ENCODE measurements at places on chromosomes 3 and 15. TPM values are rescaled to one million over a fixed set of nuclear protein-coding genes. Genes with fewer than 3 reads are reported as not detected.
A peak's percentile ranks its signal among the peaks of the same experiment; 100 is the strongest.

- H3K36me3 ChIP-seq = no peaks in the 10 kb centered on the region
- H3K27me3 ChIP-seq = no peaks in the 10 kb centered on the region
- H3K4me3 ChIP-seq = no peak overlapping the region
- H3K27ac ChIP-seq = no peak overlapping the region
- DNase-seq = no peak
Measured at GRCh38 chr3:31277582-31277981, 255.1 kb upstream of the STT3B start.

GRCh38 chr3:53218131-53218530 lies 37.7 kb downstream of the TKT start:
- H3K36me3 ChIP-seq = no peaks in the 10 kb centered on the region
- H3K4me1 ChIP-seq = peaks cover 3% of the 10 kb centered on the region
- H3K27me3 ChIP-seq = no peaks in the 10 kb centered on the region
- no peak overlapping the region for H3K27ac ChIP-seq
- H3K4me3 ChIP-seq = no peak overlapping the region

- no peaks in the 10 kb centered on the region for H3K4me1 ChIP-seq
- no peak overlapping the region for H3K4me3 ChIP-seq
Measured at GRCh38 chr3:129529436-129530210, 1.2 kb downstream of the RHO start.

- H3K4me1 ChIP-seq = no peaks in the 10 kb centered on the region
- no peak for DNase-seq
- H3K27ac ChIP-seq = no peak overlapping the region
- H3K4me3 ChIP-seq = no peak overlapping the region
Measured at GRCh38 chr15:22810033-22810852, 23.8 kb downstream of the NIPA1 start.

DNA sequence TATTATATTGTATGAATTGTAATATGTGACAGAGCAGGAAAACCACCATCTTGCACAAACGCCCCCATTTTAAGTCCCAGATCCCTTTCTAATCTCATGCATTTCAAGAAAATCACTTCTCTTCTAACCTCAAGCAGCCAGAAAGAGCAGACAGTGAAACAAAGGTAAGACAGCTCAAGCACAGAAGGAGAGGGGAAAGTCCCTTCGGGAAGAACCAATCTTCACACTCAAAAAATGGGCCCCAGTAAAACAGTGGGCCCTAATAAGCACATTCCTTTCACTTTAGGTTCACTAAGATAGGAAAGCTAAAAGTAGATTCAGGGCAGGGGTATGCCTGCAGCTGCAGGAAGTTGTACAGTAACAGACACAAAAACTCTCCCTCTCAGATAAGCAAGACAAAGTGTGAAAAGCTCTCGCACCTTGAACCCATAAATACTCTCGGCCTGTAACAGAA lies 1268.7 kb downstream of the SI start:
- no peaks in the 10 kb centered on the region for H3K4me1 ChIP-seq
- H3K27ac ChIP-seq = no peak overlapping the region
- H3K27me3 ChIP-seq = no peaks in the 10 kb centered on the region
- H3K36me3 ChIP-seq = no peaks in the 10 kb centered on the region
- DNase-seq = no peak
- H3K4me3 ChIP-seq = no peak overlapping the region

GRCh38 chr3:10017636-10018292 lies 8.5 kb upstream of the FANCD2 start:
- no peaks in the 10 kb centered on the region for H3K36me3 ChIP-seq
- peaks cover 12% of the 10 kb centered on the region for H3K4me1 ChIP-seq
- no peak overlapping the region for H3K27ac ChIP-seq
- no peak for DNase-seq

GRCh38 chr3:4981665-4982494 lies 2.6 kb downstream of the BHLHE40 start:
- peaks cover 36% of the 10 kb centered on the region for H3K4me1 ChIP-seq
- H3K36me3 ChIP-seq = peaks cover 4% of the 10 kb centered on the region
- no peak overlapping the region for H3K27ac ChIP-seq
- no peak for DNase-seq
- H3K4me3 ChIP-seq = no peak overlapping the region

DNA sequence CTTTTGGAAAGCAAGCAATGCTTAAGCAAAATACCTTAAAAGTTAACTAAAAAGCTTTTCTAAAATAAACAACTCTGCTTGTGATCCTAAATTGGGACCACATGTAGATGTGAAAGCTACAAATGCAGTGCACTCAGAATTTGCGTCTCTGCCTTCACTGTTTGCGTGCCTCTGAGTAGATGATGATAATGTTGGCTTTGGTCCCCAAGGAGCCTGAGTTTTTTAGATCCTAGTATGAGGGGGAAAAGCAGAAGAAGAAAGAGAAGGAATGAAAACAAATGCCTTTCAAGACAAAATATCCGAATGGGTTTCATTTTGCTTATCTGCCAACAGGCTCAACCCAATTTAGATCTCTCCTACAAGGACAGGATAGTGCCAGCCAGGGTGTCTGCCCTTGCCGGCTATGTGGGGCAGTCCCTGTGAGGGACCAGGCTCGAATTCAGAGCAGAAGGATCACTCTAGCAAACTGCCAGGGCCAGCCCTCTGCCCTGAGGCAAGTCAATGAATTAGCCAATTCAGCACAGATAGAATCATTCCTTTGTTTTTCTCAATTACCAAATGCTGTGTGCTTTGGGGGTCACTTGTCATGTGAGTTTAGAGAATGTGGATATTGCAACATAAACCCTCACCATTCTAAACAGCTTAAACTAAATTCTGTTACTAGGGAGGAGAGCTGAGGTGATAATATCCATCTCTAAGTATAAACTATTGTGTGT lies 28.5 kb downstream of the SCG5 start:
- H3K4me3 ChIP-seq = no peak overlapping the region
- no peaks in the 10 kb centered on the region for H3K4me1 ChIP-seq
- DNase-seq = no peak
- no peaks in the 10 kb centered on the region for H3K27me3 ChIP-seq
- H3K27ac ChIP-seq = no peak overlapping the region
- no peaks in the 10 kb centered on the region for H3K36me3 ChIP-seq

DNA sequence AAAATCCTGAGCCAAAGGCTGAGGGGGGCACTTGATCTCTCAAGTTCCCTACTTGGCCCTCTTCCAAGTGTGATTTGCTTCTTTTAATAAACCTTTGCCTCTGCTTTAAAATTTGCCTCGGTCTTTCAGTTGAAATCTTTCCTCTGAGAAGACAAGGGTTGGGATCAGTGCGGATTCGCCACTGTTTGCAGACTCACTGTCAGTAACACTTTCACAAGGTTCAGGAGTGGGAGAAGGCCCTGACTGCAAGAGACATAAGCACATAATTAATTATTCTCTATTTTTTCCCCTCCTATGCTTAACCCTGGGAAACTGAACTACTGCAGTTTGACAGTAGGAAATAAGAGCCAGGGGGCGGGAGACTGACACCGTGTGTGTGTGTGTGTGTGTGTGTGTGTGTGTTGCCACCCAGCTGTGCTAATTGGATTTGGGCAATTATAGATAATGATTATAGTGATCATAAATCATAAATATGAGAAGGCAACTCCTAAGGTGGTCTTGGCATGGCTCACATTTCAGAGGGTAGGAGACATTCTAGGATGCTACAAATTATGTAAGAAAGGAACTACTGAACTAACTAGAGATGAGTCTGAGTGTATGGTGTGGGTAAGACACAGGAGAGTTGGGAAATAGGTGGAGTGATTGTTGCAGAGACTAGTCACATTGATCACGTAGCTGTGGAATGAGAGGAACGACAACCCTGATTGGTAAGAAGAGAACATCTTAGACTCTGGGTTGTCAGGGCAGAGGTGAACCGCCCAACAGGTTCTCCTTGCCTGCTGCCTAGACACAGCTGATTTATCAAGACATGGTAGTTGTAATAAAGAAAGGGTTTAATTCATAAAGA lies 5.5 kb upstream of the ZNF662 start:
- H3K36me3 ChIP-seq = no peaks in the 10 kb centered on the region
- DNase-seq = peak; percentile 1
- no peak overlapping the region for H3K27ac ChIP-seq
- peaks cover 6% of the 10 kb centered on the region for H3K27me3 ChIP-seq

DNA sequence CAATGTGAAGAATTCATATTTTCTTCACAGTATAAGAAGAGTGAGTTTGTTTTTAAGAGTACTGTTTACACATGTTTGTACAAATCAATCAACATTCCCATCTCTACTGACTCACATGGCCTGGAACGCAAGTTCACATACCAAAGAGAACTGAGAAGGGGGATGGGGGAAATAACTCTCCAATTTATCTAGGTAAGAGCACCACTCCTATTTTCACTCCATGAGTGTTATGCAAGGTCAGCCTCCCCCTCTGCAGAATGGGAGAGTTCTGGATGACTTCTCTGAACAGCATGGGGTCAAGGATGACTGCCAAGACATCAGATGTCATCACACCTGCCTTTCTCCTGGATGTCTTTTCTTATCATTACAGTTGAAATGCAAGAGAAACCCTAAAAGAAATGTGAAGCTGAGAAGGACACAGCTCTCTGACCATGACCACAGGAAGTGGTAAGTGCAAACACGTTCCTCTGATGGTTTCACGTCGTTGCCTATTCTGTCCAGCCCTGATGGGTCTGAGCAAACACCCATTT lies 95.2 kb downstream of the SEMA6D start:
- H3K36me3 ChIP-seq = no peaks in the 10 kb centered on the region
- no peak overlapping the region for H3K4me3 ChIP-seq
- H3K27me3 ChIP-seq = no peaks in the 10 kb centered on the region
- H3K27ac ChIP-seq = no peak overlapping the region

DNA sequence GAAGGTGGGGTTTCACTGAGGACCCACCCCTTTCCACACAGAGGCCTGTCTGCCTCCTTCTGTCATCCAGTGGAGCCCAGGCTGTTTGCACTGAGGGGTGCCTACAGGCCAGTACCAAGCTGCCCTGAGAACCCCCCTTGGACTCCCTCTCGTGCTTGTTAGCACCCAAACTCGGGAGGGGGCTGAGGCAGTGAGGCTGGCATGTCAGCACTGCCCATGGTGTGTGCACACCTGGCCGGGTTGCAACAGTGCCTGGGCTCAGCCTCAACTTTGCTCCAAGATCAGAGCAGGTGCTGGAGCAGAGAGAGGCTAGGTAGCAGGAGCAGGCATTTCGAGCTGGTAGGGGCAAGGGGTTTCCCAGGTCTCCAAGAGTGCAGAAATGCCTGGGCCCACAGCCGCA lies 90.0 kb downstream of the PIK3R4 start:
- DNase-seq = no peak
- no peak overlapping the region for H3K4me3 ChIP-seq
- H3K27ac ChIP-seq = no peak overlapping the region
- no peaks in the 10 kb centered on the region for H3K4me1 ChIP-seq
- H3K36me3 ChIP-seq = no peaks in the 10 kb centered on the region

DNA sequence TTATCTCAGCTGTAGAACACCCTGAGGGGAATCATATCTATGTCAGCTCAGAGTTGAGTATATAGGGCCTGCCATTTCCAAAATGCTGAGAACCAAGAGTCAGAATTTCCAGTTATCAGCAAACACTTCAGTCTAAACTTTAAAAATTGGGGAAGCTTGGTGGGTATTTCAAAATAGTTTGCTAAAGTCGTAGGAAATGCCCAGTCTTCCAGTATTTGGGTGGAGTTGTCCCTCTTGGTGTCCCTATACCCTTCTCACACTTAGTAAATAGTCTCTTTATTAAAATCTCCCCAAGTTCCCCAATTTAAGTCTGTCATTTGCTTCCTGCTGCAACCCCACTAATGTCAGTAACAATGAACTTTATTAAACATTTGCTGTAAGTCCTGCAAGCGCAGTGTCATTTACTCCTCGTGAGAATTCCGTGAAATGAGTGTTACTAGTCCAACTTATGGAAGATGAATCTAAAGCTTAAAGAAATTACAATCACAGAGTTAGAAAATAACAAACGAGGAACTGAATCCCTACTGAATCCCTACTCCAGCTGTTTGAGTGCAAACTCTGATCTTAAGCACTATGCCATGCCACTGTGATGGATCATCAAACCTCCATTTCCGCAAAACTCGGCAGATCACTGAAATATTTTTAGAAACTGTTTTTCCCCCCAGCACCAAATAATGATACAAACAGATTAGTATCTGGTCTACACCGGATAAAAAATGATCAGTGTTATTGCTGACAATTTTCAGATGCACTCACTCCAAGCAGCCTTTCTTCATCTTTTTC lies 341.7 kb upstream of the PROK2 start:
- H3K36me3 ChIP-seq = no peaks in the 10 kb centered on the region
- H3K27ac ChIP-seq = no peak overlapping the region
- no peaks in the 10 kb centered on the region for H3K4me1 ChIP-seq
- no peak for DNase-seq
- H3K4me3 ChIP-seq = no peak overlapping the region

GRCh38 chr15:36079021-36079420 lies 500.4 kb upstream of the CDIN1 start:
- no peaks in the 10 kb centered on the region for H3K36me3 ChIP-seq
- no peak overlapping the region for H3K4me3 ChIP-seq
- H3K27me3 ChIP-seq = no peaks in the 10 kb centered on the region
- DNase-seq = no peak

GRCh38 chr15:65926899-65927298 lies 57.6 kb downstream of the RAB11A start:
- no peaks in the 10 kb centered on the region for H3K36me3 ChIP-seq
- no peaks in the 10 kb centered on the region for H3K27me3 ChIP-seq
- no peaks in the 10 kb centered on the region for H3K4me1 ChIP-seq

- H3K27ac ChIP-seq = no peak overlapping the region
- no peaks in the 10 kb centered on the region for H3K4me1 ChIP-seq
- no peaks in the 10 kb centered on the region for H3K27me3 ChIP-seq
- H3K36me3 ChIP-seq = no peaks in the 10 kb centered on the region
Measured at GRCh38 chr3:30273304-30274072, 332.9 kb upstream of the TGFBR2 start.

GRCh38 chr15:100939791-100940190 lies 20.6 kb downstream of the LRRK1 start:
- H3K36me3 ChIP-seq = no peaks in the 10 kb centered on the region
- no peaks in the 10 kb centered on the region for H3K27me3 ChIP-seq
- DNase-seq = no peak
- no peak overlapping the region for H3K4me3 ChIP-seq
- H3K27ac ChIP-seq = no peak overlapping the region

DNA sequence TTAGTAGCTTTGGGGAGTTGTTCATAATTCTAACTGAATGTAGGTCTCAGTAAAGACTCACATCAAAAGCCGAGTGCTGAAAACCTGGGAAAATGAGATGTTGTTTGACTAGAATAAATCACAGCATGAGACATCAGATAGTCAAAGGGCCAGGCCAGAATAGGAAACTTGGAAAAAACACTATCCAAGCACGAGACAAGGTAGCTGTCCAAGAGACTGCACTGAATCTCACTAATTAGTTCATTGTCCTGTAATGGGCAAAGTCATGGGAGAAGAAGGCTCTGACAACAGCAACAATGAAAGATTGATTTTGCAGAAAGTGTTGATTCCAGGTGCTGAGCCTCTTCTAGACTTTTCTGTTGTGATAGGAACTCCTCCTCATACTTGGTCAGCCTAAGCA lies 314.2 kb downstream of the ROBO1 start:
- no peaks in the 10 kb centered on the region for H3K36me3 ChIP-seq
- H3K27ac ChIP-seq = no peak overlapping the region
- H3K4me3 ChIP-seq = no peak overlapping the region
- H3K27me3 ChIP-seq = no peaks in the 10 kb centered on the region
- no peak for DNase-seq

GRCh38 chr15:88144921-88145653 lies 111.5 kb downstream of the NTRK3 start:
- H3K4me3 ChIP-seq = no peak overlapping the region
- H3K27me3 ChIP-seq = no peaks in the 10 kb centered on the region
- H3K27ac ChIP-seq = no peak overlapping the region
- no peak for DNase-seq

Gene NR2F2
- 138 TPM for total RNA-seq

Gene TRANK1
- 6.3 TPM for total RNA-seq

Gene PCLAF
- total RNA-seq = 138 TPM

Gene LRRC49
- total RNA-seq = 10.9 TPM

Gene LEKR1
- 0.90 TPM for total RNA-seq

Gene MAP6D1
- total RNA-seq = 5.0 TPM
